ENCODE measurements at places on chromosomes 3 and 15. TPM values are rescaled to one million over a fixed set of nuclear protein-coding genes. Genes with fewer than 3 reads are reported as not detected.

CCR2 gene
- total RNA-seq = not detected

AMOTL2 gene
- total RNA-seq = 85.1 TPM

- no peak for DNase-seq
Measured at GRCh38 chr3:144859161-144859560, 887.5 kb downstream of the DIPK2A start.

DNA sequence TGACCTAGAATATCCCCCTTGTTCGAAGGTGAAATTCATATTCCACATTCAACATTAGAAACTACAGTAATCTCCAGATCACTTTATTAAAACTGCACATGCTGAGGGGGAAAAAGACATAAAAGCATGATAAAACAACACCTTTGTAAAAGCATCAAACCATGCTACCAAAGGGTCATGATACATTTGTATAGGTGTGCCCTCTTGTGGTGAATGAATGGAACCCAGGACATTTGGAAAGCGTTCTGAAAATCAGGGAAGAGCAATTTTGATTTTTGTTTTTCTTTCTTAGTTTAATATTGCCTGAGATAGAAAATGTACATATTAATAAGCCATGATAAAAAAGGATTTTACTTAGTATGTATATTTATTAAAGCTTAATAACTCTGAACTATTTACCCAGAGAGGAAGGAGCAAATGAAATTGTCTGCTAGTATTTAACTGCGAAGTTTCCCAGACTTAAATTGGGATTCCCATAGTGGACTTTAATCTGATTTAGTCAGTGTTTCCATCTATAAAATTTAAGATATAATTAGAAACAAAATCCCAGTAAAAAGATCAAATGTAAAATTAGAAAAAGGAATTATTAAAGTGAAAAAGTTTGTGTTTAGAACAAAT lies 105.8 kb upstream of the ARL6 start:
- DNase-seq = no peak

- DNase-seq = no peak
Measured at GRCh38 chr15:66586155-66586976, 20.6 kb upstream of the LCTL start.

DNA sequence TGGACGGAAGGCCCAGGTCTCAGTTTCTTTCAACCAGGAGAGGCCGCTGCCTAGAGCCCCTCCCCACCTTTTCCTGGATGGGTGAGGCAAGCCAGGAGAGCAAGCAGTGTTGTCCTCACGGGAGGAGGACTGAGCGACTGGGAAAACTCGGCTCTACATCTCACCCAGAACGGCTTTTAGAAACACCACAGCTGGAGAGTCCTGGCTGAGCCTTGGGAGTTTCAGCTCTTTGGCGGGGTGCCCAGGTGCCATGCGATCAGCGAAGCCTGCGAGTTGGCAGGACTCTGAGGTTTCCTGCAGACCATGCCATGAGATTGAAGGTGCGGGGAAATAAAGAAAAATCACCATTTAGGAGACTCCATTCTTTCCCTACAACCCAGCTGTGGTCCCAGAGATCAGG lies 26.0 kb downstream of the PPCDC start:
- DNase-seq = no peak

DNA sequence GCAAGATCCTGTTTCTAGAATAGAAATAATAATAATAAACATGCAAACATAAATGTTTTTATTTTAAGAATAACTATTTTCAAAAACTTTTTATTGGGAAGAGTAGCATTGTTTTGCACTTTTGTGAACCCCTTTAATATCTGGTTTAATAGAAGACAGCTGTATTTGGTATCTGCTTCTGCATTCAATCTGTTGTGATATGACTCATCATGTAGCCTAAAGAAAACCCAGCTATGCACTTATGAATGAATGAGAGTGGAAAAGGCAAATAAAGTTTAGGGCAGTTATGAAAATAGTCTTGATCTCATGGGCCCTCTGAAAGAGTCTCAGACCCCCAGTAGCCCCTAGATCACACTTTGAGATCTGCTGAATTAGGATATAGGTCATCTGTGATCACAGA lies 100.4 kb upstream of the PPP2R3A start:
- no peak for DNase-seq

- no peak for DNase-seq
Measured at GRCh38 chr3:68912376-68912775, 20.0 kb downstream of the TAFA4 start.

INSYN1 gene
- total RNA-seq = 0.26 TPM

DNA sequence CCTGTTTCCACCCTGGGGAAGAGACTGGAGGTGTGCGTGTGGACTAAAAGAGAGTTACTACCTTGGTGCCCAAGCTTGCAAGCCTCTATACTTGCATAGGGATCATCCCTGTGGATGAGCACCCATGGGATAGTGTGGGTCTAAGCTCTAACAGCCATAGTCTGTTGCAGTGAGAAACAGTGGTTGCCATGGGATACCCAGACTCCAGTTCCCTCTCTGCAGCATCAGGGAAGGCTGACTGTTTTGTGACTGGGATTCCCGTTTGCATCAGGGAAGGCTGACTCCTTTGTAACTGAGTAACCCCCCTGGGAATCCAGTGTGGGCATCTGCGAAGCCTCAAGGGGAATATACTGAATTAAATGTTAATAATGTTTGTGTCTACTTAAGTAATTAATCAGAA lies 196.1 kb downstream of the ZNF621 start:
- no peak for DNase-seq

GRCh38 chr3:46228260-46229242 lies 13.7 kb upstream of the CCR3 start:
- no peak for DNase-seq

DNA sequence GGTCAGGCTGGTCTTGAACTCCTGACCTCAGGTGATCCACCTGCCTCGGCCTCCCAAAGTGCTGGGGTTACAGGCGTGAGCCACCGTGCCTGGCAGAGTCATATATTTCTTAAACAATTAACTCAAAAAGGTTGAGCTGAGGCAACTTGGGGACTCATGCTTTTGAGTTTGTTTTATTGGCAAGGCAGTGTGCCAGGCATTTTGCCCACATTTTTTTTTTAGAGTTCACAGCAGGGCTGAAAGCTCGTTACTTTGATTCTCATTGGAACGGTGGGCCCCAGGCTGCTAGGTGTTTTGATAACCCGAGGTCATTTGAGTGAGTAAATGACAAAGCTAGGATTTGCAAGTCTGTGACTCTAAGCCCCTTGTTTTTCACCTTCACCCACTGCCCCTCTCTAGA lies 76.2 kb downstream of the CCK start:
- no peak for DNase-seq

AMIGO3 gene
- not detected for total RNA-seq

DNAH1 gene
- total RNA-seq = 2.5 TPM

SLC15A2 gene
- 0.07 TPM for total RNA-seq

DNA sequence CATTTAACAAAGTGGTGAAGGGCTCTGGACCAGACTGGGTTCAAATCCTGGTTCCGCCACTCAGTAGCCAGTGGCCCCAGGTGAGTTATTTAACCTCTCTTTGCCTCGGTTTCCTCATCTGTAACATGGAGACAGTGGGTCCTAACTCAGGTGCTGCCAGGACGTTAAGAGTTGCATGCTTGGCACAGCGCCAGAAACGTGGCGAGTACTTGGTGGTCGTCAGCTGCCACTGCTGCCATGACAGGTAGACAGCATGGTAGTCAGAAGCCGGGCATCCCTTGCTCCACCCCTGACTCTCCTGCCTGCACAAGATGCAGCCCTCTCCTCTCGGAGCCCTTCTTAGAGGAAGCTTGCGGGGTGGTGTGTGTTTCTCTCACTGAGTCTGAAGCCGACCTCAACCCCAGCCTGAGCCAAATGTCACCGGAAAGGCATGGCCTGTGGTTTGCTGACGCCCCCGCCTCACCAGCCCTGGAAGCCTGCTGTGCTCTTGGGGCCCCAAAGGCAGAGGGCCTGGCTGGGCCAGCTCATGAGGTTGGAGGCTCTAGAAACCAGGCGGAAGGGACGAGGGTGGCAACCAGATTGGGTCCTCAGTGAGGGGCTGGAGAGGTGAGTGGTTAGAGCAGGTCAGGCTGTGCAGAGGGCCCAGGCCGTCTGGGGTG lies 160.8 kb upstream of the TLE3 start:
- DNase-seq = no peak

- no peak for DNase-seq
Measured at GRCh38 chr15:29272219-29272618, 2.6 kb upstream of the NSMCE3 start.

DNA sequence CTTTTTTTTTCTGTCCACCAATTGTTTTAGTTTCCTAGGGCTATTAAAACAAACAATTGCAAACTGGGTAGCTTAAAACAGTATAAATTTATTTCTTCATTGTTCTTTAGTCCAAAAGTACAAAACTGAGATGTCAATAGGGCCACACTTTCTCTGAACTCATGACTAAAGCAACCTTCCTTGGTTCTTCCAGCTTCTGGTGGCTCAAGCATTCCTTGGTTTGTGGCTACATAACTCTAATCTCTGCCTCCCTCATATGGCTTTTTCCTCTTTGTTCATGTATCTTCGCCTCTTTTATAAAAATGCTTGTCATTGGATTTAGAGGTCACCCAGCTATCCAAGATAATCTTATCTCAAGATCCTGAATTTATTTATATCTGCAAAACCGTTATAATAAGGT lies 914.5 kb upstream of the EPHA6 start:
- DNase-seq = no peak

TMEM266 gene
- not detected for total RNA-seq

- no peak for DNase-seq
Measured at GRCh38 chr15:90240856-90241255, 6.8 kb downstream of the GDPGP1 start.

P2RY13 gene
- not detected for total RNA-seq

RTP4 gene
- 0.99 TPM for total RNA-seq

- peak; percentile 43 for DNase-seq
Measured at GRCh38 chr3:141646760-141647561, 91.1 kb upstream of the RNF7 start.

DNA sequence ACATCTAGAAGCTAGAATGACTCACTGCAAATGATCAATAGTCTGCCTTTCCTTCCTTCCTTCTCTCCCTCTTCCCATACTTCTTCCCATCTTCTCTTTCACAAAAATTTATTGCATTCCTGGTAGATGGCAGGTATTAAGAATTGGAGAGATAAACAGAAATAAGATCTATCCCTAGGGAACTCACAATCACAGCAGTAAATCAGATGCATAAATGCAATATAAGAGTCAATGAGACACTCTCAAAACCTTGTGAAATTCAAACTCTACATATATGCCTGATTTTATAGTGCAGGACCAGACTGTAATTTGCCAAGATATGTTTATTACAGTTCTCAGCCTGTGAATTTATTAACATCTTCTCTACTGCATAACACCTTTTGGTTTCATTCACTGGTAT lies 78.3 kb upstream of the ARL6 start:
- DNase-seq = no peak

KLF15 gene
- total RNA-seq = 2.3 TPM

GRCh38 chr3:26118165-26118564 lies 328.3 kb downstream of the OXSM start:
- no peak for DNase-seq

GRCh38 chr15:69664572-69665571 lies 212.3 kb downstream of the RPLP1 start:
- DNase-seq = no peak

CAMP gene
- total RNA-seq = not detected

TEX55 gene
- total RNA-seq = not detected

- DNase-seq = no peak
Measured at GRCh38 chr15:80693682-80694610, 1.2 kb upstream of the ABHD17C start.

DNA sequence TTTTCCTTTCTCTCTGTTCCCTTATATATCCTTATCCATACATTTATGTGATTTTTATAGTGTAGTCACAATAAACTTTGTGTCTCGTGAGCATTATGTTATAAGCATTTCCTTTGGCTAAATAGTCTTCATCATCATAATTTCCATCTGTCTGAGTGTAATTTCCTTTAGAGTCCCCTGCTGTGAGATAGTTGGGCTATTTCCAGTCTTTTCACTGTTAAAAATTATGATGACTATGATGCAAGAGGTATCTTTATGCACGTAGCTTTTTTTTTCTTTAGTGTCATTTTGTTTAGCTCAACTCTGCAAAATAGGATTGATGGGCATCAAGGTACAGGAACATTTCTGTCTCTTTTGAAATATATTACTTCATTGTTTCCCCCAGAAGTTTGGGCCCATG lies 26.9 kb upstream of the CA12 start:
- no peak for DNase-seq

DNA sequence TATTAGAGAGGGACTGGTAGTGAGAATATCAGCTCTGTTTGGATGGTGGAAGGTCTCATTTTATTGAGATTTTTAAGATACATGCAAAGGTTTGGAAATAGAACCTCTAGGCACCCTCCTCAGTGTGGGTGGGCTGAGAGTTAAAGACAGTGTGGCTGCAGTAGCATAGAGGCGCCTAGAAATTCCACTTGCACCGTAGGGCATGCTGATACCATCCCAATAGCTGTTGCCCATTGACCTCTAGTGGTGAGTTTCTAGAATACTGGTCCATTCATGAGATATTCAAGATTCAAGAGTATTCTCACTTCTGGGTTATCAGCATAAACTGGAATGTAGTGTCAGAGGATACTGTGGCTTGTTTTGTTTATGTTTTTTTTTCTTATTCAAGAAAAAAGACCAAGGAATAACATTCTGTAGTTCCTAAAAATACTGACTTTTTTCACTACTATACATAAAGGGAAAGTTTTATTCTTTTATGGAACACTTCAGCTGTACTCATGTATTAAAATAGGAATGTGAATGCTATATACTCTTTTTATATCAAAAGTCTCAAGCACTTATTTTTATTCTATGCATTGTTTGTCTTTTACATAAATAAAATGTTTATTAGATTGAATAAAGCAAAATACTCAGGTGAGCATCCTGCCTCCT lies 87.2 kb downstream of the TGFBR2 start:
- no peak for DNase-seq
